ENCODE measurements at places on chromosomes 3 and 15.

- DNase-seq: no peak
Observed at GRCh38 chr3:187708696-187709095, 6.3 kb upstream of the RTP2 start.

GRCh38 chr3:58429657-58430056, 4.0 kb downstream of the PDHB start:
- DNase-seq: no peak

DNA sequence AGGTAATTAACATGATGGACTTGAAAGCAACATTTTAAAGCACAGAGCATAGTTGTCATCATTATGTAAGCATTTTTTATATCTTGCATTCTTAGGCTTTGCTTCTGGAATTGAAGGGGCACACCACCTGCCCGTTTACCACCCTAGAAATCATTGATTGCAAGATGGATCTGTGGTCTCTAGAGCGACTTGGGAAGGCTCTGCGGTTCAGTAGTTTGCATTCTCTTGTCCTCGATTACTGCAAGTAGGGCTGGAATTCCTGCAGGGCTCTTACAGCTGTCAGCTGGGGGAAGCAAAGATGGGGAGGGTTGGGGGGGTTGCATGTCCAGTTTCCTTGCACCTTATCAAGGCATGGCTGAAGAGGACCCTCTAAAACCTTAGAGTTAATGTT, 56.7 kb upstream of the RNF7 start:
- DNase-seq: no peak

- no peak for DNase-seq
Observed at GRCh38 chr3:142596726-142597088, 514 bp downstream of the PLS1 start.

DNA sequence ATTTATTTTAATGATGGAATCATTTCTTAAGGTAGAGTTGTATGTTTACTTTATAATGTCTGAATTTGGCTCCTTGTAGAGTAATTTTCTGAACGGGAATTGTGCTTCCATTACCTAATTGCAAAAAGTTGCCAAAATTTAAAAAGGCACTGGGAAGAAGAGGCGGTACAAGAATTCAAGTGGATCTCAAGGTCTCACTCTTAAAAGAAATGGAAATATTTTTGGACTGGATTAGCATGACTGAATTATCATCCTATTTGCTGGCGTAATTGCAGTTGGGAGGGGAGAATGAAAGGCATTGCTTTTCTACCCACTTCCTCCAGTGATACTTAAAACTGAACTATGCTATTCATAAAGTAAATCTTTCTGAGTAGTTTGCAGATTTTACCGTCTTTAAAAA, 46.2 kb downstream of the COL8A1 start:
- no peak for DNase-seq
